ENCODE measurements at places on chromosomes 7 and 10.

DNA sequence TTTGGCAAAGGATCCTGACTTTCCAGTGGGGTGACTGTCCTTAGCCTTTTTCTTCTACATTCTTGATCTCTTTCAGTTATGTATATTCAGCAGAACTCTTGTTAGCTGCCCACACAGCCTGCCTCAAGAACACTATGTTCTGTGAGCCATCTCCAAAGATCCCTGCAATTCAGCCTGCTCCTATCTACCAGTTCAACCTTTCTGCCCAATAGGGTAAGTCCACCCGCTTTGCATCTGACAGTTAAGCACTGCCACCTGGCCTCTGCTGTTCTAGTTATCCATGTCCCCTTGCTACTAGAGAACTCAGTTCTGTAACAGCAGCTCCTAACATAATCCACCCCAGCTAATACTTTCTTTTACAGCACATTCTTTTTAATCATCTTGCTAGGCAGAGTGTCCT lies 13.5 kb downstream of the OR9A2 start:
- no peak for DNase-seq

GRCh38 chr7:46844486-46844885 lies 737.4 kb downstream of the TNS3 start:
- no peak for DNase-seq

DNA sequence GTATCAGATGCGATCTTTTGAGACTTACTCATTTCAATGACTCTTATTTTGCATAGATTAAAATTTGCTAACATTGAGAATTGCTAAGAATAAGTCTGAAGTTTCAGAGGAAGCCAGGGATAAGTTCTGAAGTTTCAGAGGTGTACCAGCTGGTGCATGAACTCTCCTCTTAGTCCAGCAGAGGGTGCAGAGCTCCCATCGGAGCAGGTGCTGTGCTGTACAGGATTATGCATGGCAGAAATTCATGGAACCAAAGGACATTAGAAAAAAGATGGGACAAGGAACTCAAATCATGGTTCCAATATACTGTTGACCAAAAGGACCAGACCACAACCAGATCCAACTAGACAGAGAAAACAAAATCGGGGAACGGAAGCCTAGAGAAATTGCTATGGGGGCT lies 41.9 kb downstream of the MGAM2 start:
- DNase-seq: no peak

DNA sequence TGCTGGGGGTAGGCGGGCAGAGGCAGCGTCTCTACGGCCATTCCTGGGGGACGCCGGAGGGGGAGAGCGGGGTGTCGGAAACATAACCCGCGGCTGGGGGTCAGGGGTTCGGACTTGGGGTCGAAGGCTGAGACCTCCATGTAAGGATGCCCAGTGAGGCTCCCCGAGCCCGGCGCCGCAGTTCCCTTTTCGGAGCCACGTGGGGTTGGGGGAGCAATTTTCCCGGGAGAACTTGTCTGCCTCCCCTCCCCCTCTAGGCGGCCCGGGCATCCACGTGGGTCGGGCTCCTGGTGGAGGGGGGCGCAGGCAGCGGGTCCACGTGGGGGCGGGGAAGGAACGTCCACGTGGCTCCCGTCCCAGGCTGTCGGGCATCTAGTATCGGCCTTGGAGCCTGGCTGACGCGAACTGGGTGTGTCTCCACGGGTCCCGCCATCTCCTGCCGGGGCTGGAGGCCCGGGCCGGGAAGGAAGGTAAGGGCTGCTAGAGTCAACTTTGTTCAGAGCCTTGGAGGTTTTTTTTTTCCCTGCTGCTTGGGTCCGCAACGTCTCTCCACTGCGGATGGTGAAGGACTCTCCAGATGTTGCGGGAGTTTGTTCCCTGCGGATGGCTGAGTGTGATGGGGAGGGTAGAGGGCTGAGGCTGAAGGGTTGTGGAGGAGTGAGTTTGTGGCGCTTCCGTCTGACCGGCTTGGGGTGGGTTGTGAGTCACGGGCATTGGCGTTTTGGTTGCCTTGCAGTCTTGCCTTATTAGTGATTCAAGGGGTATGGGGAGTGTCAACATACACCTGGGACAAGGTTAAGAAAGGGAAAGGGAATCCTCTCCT lies 744 bp downstream of the PPRC1 start:
- DNase-seq: peak; percentile 74

GRCh38 chr7:94525923-94526322 lies 16.3 kb downstream of the CASD1 start:
- no peak for DNase-seq

- DNase-seq: no peak
These were observed 79.3 kb downstream of the CNOT4 start for GRCh38 chr7:135430626-135431025.

DNA sequence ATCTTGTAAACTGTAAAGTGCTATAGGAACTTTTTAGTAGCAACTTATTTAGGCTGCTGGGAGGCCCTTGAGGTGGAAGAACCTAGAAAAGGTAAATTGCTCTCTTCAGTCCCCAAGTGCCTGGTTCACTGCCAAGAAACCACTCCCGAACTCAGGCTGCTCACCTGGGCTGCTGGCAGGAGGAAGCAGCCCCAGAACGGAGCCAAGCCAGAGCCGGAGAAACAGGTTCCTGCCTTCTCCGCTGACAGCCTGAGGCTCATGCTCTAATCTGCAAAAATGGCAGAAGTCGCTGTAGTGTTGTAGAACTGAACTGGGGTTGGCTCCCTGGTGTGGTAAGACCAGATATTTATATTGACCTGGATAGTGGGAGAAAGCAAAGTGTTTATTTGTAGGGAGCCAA lies 136.0 kb downstream of the CUL2 start:
- no peak for DNase-seq

DNA sequence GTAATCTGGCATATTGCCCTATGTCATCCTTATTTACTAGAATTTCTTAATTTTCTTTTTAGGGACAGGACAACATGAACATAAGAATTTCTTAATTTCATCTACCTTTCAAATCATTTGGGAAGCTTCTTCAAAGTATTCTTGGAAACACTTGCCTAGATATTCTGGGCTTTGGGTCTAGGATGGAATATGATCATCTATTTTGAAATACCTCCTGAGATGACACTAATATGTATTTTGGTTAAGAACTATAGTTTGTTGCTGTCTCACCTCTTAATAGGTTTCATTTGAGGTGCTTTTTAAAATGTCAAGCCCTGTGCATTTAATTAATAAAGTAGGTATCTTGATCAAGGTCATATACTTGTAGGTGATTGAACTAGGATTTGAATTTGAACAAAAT lies 49.1 kb downstream of the SEPTIN7 start:
- no peak for DNase-seq

DNA sequence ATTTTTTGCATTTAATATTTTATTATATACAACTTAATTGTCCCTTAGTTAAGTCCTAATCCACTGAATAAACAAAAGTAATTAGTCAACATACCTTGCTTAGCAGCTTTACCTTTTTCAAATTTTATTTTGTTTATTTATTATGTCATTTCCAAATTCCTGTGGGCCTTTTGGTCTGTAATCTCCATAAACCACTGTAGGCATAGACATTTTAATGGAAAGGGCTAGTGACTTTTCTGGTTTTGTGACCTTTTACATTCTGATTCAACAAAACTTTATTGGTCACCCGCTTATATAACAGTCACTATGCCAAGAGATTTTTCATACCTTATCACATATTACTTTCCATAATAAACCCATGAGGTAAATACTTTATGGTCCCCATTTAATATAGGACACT lies 181.3 kb upstream of the PRPS1L1 start:
- DNase-seq: no peak

DNA sequence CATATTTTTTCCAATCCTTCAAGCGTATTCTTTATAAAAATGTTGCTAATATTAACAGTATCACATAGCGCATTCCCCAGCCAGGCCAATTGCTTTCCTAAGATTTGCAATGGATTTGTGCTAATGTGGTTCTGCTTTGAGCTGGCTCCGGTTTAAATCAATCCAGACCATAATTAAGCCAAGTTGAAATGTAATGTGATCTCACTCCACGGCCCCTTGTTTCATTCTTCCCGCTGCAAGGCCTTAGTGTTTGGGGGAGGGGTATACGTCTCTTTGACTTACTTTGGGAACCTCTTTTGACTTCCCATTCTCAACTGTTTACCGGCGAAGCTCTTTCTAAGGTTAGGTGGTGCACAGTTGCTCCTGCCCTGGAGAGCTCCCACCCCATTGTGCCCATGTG lies 86.4 kb downstream of the PRPF18 start:
- no peak for DNase-seq

GRCh38 chr10:585502-585901 lies 104.0 kb downstream of the DIP2C start:
- no peak for DNase-seq

- no peak for DNase-seq
These were observed 9.1 kb upstream of the ZNF316 start for GRCh38 chr7:6628045-6628444.

DNA sequence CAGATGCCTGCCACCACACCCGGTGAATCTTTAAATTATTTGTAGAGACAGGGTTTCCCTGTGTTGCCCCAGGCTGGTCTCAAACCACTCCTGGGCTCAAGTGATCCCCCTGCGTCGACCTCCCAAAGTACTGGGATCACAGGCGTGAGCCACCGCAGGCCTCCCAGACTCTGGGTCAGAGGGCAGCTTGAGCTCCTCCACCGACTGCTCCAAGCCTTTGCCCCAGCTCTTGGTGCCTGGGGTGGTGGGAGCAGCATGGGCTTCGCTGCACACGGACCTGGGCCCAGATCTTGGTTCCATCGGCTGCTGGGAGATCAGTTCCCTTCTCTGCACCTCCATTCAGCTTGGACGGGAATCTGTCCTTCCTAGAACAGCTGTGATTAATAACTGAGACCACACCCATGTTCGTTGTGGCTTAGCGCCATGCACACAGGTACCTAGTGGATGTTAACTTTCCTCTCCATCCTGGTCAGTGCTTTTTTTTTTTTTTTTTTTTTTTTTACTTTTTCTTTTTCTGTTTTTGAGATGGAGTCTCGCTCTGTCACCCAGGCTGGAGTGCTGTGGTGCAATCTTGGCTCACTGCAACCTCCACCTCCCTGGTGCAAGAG lies 125.3 kb downstream of the CUX1 start:
- no peak for DNase-seq

DNA sequence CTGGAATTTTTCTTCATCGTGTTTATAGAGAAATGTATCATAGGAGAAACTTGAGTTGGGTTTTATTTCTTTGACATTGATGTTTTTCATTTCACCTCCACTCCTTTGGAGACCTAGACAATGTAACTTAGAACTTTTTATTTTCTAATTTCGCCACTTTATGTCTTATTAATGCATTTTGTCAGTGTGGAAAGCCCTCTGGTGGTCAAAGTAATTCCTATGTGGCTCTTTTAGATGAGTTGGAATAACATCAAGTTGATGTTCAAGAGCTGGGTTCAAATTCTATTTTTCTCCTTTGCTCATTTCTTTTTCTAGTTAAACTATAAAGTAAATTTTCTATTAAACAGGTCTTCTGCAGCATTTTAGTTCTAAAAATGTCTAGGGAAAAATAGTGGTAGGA lies 478.6 kb downstream of the LRMDA start:
- no peak for DNase-seq

GRCh38 chr7:1509226-1509625 lies 5.0 kb upstream of the INTS1 start:
- DNase-seq: no peak

- DNase-seq: peak; percentile 27
These were observed 1.8 kb upstream of the ZNF503 start for GRCh38 chr10:75403144-75403938.

- DNase-seq: no peak
These were observed 56.6 kb upstream of the RAB18 start for GRCh38 chr10:27447540-27447939.

DNA sequence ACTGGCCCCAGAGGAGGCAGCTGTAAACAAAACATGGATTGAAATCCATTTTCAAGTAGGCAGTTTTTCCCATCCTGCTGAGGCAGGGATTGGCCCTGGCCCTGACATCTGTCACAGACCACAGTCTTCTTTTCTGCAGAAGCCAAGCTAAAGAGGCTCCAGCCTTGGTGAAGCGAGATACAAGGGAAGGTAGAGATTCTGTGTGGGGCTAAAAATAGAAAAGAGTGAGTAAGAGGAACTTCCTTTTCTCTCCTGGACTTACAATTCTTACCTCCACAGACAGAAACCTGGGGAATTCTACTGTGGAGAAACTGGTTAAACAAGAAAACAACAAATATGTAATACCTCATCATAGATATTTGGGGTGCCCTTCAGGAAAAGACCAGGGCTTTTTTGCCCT lies 624.8 kb upstream of the FZD8 start:
- no peak for DNase-seq

DNA sequence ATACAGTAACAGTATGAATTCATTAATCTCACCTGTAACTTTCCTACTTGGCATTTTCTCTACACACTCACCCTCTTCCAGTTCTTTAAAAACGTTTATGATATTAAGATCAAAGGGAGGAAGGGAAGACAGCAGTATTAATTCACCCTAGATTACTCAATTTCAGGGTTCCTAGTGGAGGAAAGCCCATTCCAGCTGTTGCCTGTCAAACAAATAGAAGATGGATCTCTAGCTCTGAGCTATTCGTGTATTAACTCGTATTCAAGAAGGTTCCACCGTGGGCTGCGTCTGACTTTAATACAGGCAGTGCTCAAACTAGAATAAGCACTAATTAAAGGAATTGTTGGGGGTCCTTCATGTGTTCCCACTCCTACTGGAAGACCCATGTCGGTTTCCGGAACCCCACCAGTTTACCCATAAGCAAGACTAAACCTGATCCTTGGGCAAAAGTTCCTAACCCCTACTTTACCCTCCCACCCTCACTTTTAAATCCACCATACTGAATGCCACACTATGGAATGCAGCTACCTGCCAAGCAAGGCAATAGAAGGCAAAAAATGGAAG lies 2.1 kb downstream of the NANOS1 start:
- DNase-seq: no peak

DNA sequence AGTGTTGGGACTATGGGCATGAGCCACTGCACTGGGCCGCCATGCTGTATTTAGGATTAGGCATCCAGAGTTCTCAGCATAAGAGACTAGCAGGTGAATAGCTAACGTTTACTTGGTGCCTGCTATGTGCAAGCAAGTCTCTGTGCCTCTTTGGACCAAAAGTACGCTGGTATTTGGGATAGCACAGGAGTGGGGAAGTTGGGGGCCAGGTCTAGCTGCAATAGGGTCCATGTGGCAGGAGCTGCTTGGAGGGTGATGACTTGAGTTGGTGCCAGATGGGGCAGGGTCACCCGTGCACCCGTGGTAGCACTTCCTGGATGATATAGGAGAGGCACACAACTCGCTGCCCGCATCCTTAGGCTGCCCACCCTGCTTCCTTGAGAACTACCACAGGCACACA lies 22.4 kb downstream of the NACAD start:
- DNase-seq: no peak

DNA sequence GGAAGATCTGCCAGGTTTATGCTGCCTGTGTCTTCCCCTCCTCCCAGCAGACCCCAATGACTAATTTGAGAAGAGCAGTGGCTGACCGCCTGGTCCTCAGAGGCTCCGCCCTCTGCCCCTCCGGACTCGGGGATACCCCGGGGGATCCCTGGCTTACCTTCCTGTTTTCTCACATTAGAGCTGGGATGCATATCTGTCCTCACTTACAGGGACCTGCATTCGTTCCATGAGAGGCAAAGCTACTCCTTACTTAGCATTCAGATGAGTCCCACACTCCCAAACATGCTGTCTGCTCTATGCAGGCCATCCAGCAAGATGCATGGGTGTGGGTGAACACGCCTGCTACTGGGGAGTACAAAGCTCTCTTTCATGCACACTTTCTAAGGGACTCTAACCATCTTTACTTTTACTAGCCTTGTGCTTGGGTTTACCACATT lies 24.0 kb downstream of the VOPP1 start:
- no peak for DNase-seq

- no peak for DNase-seq
These were observed 4.1 kb downstream of the TRIM8 start for GRCh38 chr10:102648269-102648888.

- no peak for DNase-seq
These were observed 266.5 kb upstream of the NPY start for GRCh38 chr7:24017519-24017918.

GRCh38 chr7:20140291-20141001 lies 76.7 kb downstream of the MACC1 start:
- no peak for DNase-seq

Data from CD14-positive monocyte (primary cell).